Mesothelial cell of epicardium (in vitro differentiated cells): ENCODE measurements at places on chromosomes 7 and 10.

- no peak for DNase-seq
These were observed 326.8 kb upstream of the POT1 start for GRCh38 chr7:125256446-125256845.

GRCh38 chr10:91796331-91797047, 1.7 kb upstream of the TNKS2 start:
- DNase-seq, result no peak

DNA sequence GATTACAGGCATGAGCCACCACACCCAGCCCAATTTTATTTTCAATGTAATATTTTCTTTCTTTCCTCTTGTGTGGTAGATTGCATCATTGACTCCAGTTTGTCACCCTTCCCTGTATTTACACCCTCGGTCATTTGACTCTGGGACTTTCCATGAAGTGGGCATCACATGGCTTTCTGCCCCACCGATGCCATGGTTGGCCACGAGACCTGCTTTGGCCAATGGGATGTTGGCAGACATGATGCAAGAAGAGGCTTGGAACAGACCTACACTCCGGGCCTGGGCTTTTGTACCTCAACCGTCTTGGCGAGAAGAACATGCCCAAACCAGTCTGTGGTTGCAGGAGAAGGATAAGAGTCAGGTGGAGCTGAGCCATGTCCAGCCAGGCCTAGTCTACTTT, 38.8 kb upstream of the CACUL1 start:
- DNase-seq, result no peak

DNA sequence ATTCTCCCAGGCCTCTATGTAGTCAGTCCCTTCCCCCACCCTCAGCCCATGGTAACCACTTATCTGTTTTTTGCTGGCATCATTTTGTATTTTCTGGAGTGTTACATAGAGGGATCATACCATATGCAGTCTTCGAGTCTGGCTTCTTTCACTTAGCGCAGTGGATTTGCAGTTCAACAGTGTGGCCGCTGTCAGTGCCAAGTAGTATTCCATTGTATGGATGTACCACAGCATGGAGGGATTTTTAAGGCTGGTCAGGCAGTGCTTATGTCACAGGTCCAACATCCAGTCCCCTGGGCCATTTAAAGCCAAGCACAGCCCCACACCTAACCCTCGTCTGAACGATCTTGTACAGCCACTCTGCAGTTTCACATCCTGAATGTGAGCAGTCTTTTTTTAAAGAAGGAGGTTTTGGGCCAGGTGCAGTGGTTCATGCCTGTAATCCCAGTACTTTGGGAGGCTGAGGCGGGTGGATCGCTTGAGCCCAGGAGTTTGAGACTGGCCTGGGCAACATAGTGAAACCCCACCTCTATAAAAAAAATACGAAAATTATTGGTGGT, 121.8 kb downstream of the CUX1 start:
- no peak for DNase-seq

DNA sequence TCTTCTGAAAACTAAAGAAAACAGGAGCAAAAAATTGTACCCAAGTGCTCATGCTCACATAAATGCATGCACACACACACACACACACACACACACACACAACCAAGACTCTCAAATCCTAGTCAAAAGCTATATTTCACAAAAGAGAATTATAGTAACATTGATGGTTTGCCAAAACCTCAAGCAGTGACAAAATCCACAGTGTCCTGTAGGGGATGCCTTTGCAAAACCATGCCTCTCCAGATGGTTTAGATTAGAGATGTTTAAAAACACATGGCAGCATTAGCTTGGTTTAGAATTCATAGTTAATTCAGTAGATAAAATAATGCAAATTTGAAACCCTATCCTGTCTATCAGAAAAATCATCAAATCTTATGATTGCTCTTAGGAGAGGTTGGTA, 232.2 kb downstream of the DYNC1I1 start:
- no peak for DNase-seq

GRCh38 chr7:49780953-49781352, 7.5 kb downstream of the VWC2 start:
- no peak for DNase-seq

DNA sequence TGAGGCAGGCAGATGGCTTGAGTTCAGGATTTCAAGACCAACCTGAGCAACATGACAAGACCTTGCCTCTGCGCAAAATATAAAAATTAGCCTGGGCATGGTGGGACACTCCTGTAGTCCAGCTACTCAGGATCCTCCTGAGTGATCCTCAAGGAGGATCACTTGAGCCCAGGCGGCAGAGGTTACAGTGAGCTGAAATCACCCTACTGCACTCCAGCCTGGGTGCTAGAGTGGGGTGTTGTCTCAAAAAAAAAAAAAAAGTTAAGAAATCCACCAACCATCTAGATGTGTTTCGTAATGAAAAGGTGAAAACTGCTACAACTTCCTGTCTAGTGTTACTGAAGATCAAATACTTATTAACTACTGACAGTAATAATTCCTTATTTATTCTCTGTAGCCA, 8.1 kb downstream of the GLCCI1 start:
- no peak for DNase-seq

DNA sequence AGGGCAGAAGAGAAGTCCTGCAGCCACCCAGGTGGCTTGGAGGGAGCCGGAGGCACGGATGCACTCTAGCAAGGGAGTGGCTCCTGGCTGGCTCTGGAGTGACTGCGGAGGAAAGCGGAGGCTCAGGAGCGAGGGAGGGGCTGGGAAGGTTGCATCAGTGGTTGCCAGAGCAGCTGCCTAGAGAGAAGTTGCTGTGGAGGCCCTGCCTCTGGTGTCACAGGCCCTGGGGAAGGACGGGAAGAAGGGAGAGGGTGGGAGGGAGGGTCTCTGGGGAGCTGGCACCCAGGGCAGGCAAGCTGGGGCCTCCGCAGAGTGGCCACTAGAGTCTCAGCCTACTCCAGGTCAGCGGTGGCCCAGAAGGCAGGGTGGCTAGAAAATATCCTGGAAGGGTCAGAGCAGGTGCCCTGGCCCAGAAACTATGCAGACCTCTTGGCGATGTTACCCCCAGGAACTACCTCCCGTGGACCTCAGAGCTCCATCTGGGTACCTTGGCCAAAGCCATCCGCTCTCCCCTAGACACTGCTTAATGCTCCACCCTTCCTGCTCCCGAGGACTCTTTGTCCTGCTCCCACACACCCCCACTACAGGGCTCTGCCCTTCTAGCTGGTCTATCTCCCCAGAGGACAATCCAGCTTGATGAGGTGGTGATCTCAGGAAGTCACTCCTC, 164.3 kb downstream of the NRF1 start:
- no peak for DNase-seq

DNA sequence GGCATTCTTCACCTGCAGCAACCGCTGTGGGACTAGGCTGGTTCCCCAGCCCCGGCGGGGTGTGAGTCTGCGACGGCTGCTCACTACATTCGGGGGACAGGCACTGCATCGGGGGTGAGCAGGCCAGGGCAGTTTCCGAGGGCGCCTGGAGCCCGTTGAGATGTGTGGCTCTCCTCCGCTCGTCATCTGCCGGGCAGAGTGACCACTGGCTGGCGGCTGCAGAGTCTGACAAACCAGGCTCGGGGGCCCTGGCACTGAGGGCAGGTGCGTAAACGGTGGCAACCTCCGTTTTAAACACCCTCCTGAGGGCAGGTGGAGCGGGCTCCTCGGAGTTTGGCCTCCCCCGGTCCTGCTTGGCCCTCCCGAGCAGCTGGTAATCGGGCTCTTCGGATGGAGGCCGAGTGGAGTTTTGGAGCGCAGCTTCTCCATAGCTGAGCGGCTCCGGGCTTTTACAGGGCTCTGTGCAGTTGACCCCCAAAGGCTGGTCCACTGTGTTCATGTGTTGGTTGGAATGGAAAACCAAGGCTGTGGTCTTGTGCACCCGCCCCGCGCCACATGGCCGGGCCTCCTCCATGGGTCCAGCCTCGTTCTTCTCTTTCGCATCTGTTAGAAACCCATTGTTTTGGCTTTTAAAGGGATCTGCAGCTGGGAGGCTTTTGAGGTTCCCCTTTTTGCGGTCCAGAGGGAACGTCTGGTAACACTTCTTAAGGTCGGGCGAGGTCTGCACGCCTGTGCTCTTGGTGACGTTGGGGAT, 20.9 kb downstream of the INSYN2A start:
- no peak for DNase-seq

DNA sequence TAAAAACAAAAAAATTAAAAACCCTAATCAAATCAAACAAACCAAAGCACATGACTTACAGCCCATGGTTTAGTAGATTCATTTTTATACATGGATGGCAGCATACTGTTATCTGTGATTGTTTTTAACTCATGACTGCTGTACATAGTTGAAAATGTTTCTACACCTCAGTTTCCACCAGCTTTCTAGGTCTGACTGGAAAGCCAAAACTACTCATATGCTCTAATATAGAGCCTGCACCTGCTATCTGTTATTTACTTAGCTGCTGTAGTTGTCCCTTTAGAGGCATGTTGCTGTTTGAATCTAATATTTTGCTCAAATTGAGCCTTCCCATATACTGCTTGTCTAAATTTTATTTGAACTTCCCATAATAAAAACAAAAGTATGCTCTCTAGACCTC, 289.9 kb upstream of the LRRN3 start:
- DNase-seq, result no peak

- no peak for DNase-seq
These were observed 49.1 kb downstream of the ATXN7L1 start for GRCh38 chr7:105827151-105827875.

DNA sequence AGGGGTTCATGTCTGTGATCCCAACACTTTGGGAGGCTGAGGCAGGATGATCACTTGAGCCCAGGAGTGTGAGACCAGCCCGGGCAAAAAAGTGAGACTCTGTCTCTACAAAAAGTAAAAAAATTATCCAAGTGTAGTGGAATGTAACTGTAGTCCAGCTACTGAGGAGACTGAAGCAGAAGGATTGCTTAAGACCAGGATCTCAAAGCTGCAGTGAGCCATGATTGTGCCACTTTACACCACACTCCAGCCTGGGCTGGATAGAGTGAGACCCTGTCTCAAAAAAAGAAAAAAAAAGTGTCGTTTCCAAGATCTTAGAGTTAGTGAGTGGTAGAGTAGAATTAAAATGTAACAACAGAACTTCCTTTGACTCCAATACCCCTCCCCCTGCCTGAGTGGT, 589.4 kb upstream of the MBL2 start:
- DNase-seq, result no peak

DNA sequence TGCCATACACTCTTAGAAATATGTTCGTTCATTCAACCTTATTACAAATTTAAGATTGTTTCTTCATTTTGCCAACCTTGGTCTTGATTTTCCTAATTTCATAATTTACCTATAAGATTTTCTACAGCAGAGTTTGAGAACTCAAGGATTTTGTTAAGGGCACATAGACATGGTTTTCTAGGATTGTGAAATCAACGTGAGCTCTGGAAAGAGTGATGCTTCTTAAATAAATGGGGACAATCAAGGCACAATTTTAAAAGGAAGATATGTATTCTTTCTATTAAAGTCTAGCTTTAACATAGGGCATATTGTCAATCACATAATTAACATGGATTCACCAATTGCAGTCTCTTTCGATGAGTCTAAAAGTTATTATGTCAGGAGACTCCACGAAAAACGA, 174.2 kb upstream of the PHF14 start:
- DNase-seq, result no peak

- no peak for DNase-seq
These were observed 328.4 kb upstream of the GNAI1 start for GRCh38 chr7:79806161-79806734.

DNA sequence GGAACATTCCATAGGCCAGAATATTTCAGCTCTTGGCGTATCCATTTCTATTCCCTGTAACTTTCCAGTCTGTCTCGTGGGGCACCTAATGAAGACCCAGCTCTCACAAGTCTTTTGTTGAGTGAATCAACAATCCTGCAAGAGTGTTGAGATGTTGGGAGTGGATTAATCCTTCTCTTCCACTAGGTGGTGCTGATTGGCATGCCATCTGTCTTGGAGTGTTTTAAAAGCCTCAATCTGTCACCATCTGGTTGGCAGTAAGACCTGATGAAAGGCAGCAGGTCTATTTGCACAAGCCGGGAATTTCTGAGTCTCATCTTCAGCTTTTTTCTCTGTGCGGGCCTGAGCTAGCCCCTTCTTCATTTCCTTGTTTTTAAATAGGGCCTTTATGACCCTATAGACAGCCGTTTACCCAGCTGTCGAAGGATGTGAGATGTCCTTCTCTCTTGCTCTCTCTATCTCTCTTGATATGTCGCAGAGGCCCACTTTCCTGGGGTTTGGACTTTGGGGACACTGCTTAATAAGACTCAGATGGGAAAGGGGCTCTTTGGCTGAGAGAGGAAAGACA, 180.5 kb downstream of the ZNF365 start:
- no peak for DNase-seq

GRCh38 chr7:30154111-30154587, 19.4 kb downstream of the MTURN start:
- DNase-seq, result no peak

DNA sequence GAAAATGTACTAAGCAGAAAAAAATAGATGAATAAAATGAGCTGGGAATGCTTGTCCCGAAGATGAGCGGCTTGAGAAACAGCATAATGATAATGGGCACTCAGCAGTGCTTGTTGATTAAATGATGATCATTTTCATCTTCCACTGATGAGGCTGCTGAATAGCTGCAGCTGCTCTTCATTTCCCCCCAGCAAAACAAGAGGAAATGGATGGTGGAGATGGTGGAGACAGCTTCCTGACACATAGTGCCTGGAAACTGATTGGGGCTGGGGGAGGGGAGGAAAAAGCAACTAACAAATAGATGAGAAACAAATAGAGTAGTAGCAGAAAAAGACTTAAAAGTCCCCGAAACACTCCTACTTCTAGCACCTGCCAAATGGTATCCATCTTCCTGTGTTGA, 41.4 kb downstream of the MRC1 start:
- no peak for DNase-seq

DNA sequence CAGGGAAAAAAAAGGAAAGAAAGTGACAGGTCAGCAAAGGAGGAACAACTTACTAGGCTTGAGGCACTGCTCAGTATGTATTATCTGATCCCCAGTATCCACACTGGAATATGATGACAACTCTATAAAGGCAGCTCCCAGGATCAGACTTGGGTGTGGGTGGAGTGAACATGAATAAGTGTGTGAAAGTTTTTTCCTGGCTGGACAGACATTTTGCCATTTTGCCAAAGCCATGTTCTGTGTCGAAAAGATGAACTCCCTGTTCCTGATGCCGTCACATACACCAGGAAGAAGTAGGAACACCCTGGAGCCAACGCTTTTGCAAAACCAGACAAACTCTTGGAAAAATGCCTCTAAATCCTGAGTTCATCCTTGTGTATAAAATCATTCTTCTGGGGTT, 143.2 kb upstream of the MEOX2 start:
- no peak for DNase-seq

DNA sequence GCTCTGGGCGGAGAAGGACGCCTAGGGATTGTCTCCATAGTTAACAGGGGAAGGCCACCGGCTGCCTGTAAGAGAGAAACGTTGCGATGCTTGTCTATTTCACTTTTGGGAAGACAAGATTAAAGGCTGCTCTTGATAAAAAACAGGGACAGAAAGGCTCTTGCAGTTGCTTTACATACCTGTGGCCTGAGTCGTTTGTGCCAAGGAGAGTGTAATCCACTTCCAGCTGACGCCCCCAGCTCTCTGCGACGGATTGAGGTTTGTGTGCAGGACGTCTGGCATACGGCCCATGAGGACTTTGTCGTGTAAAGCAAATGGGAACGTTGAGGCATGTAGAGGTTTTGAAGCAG, 1.1 kb downstream of the MAP3K8 start:
- DNase-seq, result no peak
